ENCODE measurements at places on chromosomes 6 and 20.

GRCh38 chr6:142489722-142490610, 188.2 kb downstream of the ADGRG6 start:
- DNase-seq: peak; percentile 53
- no peak overlapping the region for H3K4me3 ChIP-seq

DNA sequence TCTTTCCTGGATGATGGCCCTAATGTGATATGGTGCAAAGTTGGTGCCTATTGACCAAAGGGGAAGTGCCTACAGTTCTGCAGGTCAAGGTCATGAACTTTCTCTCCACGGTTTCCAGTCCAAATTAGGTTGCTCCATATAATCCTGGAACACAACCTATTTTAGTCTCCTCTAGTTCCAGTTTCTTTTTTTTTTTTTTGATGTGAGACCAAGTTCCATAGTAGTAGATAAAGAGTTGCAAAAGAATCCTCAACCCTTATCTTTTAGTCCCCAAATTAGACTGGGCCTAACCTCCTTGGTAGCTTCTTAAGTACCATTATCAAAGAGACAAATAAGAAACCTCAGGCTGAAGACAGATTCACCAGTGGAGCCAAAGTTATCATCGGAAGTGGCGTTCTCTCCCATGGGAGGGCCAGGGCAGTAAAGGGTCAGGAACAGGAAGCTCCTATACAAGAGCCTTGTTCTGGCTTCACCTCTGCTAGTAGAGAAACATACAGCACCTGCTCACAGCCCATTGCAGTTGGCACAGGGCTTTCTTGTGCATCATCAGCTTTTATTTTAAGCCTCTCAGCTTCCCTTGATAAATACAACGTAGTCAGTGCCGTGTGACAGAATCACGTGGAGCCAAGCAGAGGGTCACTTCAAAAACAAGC, 132.2 kb upstream of the RREB1 start:
- no peak overlapping the region for H3K4me3 ChIP-seq
- peaks cover 4% of the 10 kb centered on the region for H3K4me1 ChIP-seq
- H3K27me3 ChIP-seq: no peaks in the 10 kb centered on the region
- no peak for DNase-seq
- H3K36me3 ChIP-seq: no peaks in the 10 kb centered on the region

GRCh38 chr6:44266347-44266746, 996 bp upstream of the NFKBIE start:
- no peaks in the 10 kb centered on the region for H3K36me3 ChIP-seq
- no peak overlapping the region for H3K4me3 ChIP-seq
- DNase-seq: no peak
- peaks cover 25% of the 10 kb centered on the region for H3K27me3 ChIP-seq

DNA sequence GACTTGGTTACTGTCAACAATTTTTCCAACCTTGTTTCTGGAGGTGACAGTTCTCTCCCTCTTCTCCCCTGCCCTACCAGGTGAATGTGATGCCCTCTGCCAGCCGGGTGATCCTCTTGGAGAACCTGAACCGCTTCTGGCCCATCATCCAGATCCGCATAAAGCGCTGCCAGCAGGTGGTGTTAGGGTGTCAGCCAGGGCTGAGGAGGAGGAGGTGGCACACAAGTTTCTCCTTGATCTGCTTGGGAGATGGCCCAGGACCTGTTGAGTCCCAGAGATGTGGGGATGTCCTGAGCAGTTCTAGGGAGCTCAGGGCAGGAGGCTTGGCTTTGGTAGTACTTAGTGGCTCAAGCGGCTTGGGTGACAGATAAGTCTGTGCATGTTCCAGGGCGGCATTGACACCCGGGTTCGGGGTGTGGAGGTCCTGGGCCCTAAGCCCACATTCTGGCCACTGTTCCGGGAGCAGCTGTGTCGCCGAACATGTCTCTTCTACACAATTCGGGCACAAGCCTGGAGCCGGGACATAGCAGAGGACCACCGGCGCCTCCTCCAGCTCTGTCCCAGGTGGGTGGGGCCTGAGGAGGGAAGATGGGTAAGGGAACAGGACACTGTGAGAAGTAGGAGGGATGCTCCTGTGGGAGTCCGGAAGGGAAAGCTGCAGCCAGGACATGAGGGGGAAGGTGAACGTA, 21.2 kb downstream of the CUL9 start:
- H3K27me3 ChIP-seq: no peaks in the 10 kb centered on the region
- no peak overlapping the region for H3K27ac ChIP-seq
- H3K4me3 ChIP-seq: no peak overlapping the region

GRCh38 chr6:39020136-39020535, 28.4 kb upstream of the GLP1R start:
- H3K27ac ChIP-seq: no peak overlapping the region
- H3K36me3 ChIP-seq: no peaks in the 10 kb centered on the region
- no peak for DNase-seq
- H3K27me3 ChIP-seq: no peaks in the 10 kb centered on the region
- H3K4me1 ChIP-seq: no peaks in the 10 kb centered on the region

- no peak overlapping the region for H3K27ac ChIP-seq
- H3K27me3 ChIP-seq: no peaks in the 10 kb centered on the region
- no peak overlapping the region for H3K4me3 ChIP-seq
- H3K36me3 ChIP-seq: no peaks in the 10 kb centered on the region
Observed at GRCh38 chr6:150622941-150623874, 23.5 kb downstream of the PLEKHG1 start.

- H3K36me3 ChIP-seq: no peaks in the 10 kb centered on the region
- H3K4me1 ChIP-seq: no peaks in the 10 kb centered on the region
- H3K27me3 ChIP-seq: no peaks in the 10 kb centered on the region
- H3K4me3 ChIP-seq: no peak overlapping the region
- H3K27ac ChIP-seq: no peak overlapping the region
- no peak for DNase-seq
Observed at GRCh38 chr20:40750541-40751035, 61.6 kb upstream of the MAFB start.

- no peaks in the 10 kb centered on the region for H3K36me3 ChIP-seq
- peaks cover 46% of the 10 kb centered on the region for H3K27me3 ChIP-seq
- H3K27ac ChIP-seq: no peak overlapping the region
- H3K4me1 ChIP-seq: peaks cover 15% of the 10 kb centered on the region
Observed at GRCh38 chr6:151811081-151811480, 3.6 kb downstream of the ESR1 start.

DNA sequence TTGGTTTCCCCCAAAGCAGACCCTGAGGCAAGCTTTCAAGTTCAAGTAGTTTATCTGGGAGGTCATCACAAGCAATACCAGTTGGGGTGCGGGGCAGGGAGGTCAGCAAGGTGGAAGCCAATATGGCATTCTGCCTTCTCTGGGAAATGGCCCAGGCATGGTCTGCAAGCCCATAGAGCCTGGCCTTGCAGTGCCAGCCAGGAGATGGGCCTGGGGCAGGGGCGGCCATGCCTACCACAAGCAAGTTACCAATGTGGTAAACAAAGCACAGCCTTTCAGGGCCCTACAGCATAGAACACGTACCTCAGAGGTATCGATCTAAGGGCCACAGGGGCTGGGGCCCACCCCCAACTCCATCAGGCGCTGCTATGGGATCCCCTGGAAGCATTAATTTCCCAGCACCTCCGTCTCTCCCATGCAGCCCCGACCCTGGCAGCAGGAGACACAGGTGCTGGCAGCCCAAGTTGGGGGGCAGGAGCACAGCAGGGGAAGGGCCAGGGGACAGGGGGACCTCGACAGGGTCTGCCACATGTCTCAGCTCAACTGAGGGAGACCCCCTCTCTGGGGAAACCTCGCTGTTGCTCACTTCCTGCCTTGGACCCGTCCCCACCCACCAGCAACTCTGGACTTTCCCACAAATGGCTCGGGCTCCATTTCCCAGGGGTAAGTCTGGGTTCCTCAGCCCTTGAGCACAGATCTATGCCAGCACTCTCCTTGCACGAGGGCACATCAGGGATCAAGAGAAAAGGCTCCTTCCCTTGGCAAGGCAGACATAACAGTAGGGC, 369.0 kb downstream of the PREX1 start:
- H3K4me1 ChIP-seq: no peaks in the 10 kb centered on the region
- no peaks in the 10 kb centered on the region for H3K36me3 ChIP-seq
- DNase-seq: no peak
- H3K4me3 ChIP-seq: no peak overlapping the region

DNA sequence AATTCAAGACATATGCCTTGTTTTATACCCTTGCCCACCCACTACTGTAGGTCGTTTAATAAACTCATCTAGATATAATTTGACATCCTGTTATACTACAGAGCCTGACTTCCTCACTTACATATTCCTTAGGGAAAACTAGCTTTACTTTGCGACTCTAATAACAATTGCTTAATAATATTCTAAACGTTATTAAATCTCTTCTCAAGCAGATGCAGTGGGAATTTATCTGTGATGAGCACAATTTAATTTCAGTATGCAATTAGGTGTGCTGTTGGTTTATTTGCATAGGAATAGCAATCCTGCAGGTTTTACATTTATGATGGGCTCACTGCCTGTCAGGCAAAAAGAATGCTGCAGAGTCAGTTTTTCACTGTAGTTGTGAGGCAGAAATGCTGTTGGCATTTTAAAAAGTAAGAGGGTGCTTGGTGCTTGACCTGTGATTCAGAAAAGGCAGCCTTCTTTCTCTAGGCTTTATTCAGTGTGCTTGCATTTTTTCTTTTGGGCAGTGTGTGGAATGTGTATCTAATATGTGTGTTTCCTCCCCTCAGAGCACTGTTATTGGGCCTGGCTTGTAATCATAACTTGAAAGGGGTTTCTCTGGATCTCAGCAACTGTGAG, 152.3 kb upstream of the SCGN start:
- no peaks in the 10 kb centered on the region for H3K36me3 ChIP-seq
- H3K27ac ChIP-seq: no peak overlapping the region
- H3K4me3 ChIP-seq: no peak overlapping the region
- H3K27me3 ChIP-seq: no peaks in the 10 kb centered on the region

DNA sequence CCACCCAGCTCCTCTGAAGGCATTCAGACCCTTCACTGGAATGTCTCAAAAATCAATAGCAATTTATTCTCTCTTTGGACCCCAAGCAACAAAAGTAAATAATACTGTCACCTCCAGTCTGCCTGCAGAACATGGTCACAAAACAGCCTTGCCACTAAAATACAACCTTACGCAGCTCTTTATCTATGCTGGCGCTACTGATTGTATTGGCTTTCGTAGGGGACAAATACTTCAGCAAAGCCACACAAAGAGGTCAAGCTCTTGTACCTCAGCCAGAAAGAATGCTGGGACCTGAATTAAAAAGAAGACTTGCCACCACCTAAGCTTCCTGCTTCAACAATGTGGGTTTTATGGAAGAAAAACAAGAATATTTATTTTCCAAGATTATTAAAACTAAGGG, 57.2 kb downstream of the PRKN start:
- no peaks in the 10 kb centered on the region for H3K4me1 ChIP-seq
- DNase-seq: no peak
- no peaks in the 10 kb centered on the region for H3K36me3 ChIP-seq

GRCh38 chr20:46814366-46815232, 80.0 kb upstream of the EYA2 start:
- H3K27me3 ChIP-seq: peaks cover 11% of the 10 kb centered on the region
- DNase-seq: peak; percentile 85
- H3K36me3 ChIP-seq: no peaks in the 10 kb centered on the region
- H3K4me1 ChIP-seq: peaks cover 13% of the 10 kb centered on the region
- H3K27ac ChIP-seq: peak overlapping the region; percentile 64

- H3K27ac ChIP-seq: no peak overlapping the region
- H3K36me3 ChIP-seq: no peaks in the 10 kb centered on the region
- H3K4me1 ChIP-seq: peaks cover 12% of the 10 kb centered on the region
Observed at GRCh38 chr20:8213831-8214587, 81.9 kb downstream of the PLCB1 start.

DNA sequence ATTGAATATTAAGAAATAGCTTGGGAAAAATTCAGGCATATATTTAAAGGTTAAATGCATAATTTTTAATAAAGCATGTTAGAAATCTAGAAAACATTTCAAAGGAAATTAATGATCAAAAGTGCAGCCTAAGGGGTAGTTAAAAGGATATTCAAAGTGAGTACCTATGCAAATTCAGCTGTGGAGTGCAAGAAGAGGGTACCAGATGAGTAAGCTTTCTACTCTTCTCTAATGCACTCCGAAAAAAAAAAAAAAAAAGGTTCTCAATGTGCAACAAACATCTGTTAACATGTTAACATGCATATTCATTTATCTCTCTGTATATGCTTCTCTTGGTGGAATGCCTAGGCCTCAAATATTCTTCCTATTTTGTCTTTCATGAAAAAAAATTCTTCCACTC, 32.0 kb upstream of the KATNA1 start:
- no peaks in the 10 kb centered on the region for H3K27me3 ChIP-seq
- H3K36me3 ChIP-seq: peaks cover 33% of the 10 kb centered on the region
- DNase-seq: no peak
- no peaks in the 10 kb centered on the region for H3K4me1 ChIP-seq
- H3K27ac ChIP-seq: no peak overlapping the region
- no peak overlapping the region for H3K4me3 ChIP-seq

DNA sequence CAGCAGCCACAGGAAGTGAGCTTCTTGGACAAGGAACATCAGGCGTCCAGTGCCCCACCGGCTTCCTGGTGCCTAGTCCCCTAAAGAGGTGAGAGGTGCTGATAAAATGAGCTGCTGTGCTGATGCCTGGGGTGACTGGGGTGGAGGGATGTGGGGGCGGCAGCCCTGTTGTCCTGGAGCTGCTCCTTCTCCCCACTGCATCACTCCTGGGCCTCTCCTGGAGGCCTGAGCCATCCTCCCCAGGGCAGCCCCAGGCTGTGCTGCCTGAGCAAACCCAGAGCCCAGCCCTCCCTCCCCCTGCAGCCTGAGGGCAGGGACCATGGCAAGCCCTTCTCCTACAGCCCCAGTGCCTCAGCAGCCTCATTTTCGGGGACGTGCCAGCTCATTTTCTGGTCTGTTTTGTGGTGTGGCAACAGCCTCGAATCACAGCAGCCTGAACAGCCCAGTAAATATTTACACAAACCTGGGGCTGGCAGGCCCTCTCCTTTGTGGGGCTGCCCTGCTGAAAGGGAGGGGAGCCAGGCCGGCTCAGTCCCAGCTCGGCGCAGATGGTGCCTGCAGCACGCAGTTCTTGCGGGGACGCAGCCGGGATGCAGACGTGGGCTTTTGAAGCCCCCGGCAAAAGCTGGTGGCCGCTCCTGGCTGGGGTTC, 259.9 kb downstream of the DLL1 start:
- no peak for DNase-seq
- no peak overlapping the region for H3K27ac ChIP-seq
- no peak overlapping the region for H3K4me3 ChIP-seq
- H3K4me1 ChIP-seq: no peaks in the 10 kb centered on the region

GRCh38 chr6:154931711-154932424, 63.2 kb upstream of the TIAM2 start:
- H3K27ac ChIP-seq: peak overlapping the region; percentile 50
- peaks cover 26% of the 10 kb centered on the region for H3K4me1 ChIP-seq
- peak; percentile 42 for DNase-seq
- no peak overlapping the region for H3K4me3 ChIP-seq

DNA sequence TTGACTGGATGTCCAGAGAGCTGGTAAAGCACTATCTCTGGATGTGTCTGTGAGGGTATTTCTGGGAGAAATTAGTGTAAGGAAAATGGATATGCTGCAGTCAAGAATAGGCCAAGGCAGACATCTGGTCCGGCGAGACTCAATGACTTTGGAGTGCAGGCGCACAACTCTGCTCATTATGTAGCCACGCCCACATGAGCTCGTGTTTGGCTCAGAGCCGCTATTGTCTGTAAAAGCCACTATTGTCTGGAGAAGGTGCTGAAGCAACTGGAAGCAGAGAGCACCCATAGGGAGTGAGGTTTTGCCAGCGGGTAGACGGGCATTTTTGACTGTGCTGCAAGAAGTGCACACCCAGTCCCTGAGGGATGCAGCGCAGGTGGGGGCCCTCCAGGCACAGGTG, 305.0 kb upstream of the POU3F2 start:
- H3K27ac ChIP-seq: no peak overlapping the region
- H3K4me1 ChIP-seq: no peaks in the 10 kb centered on the region
- H3K36me3 ChIP-seq: no peaks in the 10 kb centered on the region
- DNase-seq: no peak

- H3K36me3 ChIP-seq: no peaks in the 10 kb centered on the region
- H3K27ac ChIP-seq: no peak overlapping the region
- no peak overlapping the region for H3K4me3 ChIP-seq
- H3K4me1 ChIP-seq: no peaks in the 10 kb centered on the region
- peaks cover 5% of the 10 kb centered on the region for H3K27me3 ChIP-seq
Observed at GRCh38 chr20:62571669-62572344, 70.5 kb upstream of the SLCO4A1 start.
